ENCODE measurements at places on chromosomes 1 and 21.

DNA sequence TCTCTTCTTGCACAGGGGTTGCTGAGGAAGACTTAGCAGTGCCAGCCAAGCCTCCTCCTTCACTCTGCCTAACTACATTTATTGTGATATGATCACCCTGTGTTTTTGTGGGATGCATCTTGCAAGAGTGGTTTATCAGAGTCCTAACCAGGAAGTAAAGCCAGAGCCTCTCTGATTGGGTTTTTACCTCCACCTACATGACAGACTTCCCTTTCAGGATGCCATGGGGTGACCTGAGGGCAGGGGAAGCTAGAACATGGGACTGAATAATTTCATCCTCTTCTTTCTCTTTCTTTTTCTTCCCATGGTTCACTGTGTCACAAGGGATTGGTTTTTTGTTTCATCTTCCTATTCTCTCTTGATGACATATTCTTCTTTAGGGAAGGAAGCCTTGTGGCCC lies 146.6 kb downstream of the HHAT start:
- DNase-seq = no peak

DNA sequence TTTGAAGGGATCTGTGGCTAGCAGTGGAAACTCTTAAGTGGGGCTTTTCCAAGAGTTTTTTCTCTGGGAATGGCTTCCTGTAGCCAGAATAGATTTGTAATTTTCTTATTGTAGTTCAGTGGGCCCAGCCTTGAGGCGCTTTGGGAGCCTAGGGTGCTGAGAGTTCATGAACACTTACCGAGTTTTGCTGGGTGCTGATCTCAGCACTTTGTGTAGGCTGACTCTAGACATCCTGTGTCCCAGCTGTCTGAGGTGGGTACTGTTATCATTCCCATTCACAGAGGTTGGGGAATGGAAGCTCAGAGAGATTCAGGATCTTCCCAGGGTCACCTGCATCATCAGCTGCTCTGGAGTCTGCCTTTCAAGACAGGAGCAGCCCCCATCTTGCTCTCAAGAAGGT lies 7.0 kb downstream of the PPFIA4 start:
- no peak for DNase-seq

GRCh38 chr1:183806675-183807074 lies 1.8 kb downstream of the RGL1 start:
- DNase-seq = no peak

- DNase-seq = peak; percentile 40
Observed at GRCh38 chr1:28893403-28894102, 20.8 kb upstream of the EPB41 start.

GRCh38 chr1:160459687-160460086 lies 59.3 kb downstream of the VANGL2 start:
- no peak for DNase-seq

- DNase-seq = no peak
Observed at GRCh38 chr21:34737115-34737514, 68.3 kb downstream of the CLIC6 start.

DNA sequence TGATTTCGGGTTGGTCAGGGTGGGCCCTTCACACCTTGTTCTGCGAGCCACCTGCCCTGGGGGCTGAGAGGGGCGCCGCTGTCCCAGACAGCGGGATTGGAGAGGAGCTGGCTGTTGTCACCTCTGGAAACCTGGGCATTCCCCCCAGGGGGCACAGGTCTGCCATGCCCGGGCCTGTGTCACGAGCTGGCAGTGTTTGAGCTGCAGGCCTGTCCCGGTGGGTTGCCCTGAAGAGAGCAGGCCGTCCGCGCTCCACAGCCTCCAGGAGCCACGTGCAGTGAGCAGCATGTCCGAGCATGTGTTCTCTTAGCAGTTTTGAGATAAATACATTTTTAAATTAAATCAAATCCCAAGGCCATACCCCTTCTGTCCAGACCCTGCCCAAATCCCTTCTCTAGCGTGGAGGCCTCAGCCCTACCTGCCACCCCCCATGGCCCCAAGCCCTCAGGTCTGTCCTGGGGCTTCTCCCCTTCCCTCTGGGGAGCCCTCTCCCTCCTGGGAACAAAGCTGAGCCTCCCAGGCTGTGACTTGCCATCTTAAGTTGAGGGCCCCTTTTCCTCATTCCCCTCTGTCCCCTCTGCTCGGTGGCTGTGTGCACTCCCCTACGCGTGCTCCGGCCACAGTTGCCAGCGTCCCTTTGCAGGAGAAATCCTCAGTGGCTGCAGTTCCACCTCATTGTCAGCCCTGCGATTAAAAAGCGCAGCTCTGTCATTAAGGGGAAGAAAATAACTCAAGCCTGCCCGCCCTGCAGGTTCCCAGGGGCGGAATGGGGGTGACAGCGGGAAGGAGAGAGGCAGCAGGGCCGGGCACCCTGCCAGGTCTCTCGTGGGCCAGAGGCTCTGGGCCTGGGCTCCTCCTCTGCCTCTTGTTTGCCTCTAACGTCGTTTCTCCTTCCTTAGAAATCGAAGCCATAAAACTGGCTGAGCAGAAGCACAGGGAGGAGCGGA lies 26.6 kb downstream of the SLX9 start:
- DNase-seq = no peak

- no peak for DNase-seq
Observed at GRCh38 chr1:210159211-210159610, 73.4 kb upstream of the SERTAD4 start.

- DNase-seq = no peak
Observed at GRCh38 chr1:6515771-6516170, 24.3 kb upstream of the PLEKHG5 start.

GRCh38 chr1:220754212-220754917 lies 6.2 kb downstream of the MTARC2 start:
- no peak for DNase-seq
